AG08396 (cell line): ENCODE measurements at places on chromosomes 5 and 9.

DNA sequence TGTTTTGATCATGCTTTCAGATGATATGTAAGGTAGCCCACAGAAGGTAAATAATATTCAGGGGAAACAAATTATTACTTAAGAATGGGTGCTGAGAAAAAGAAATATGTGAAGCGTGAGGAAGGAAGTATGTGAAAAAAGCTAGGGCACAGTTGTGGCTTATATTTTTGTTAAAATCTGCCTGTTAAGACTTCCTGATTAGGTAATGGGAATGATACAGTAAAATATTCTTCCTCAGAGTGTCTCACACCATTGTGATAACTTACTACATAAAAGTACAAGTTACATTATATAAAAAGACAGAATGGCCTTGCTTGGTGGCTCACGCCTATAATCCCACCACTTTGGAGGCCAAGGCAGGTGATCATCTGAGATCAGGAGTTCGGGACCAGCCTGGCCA lies 18.7 kb upstream of the PARP8 start:
- no peak for DNase-seq

DNA sequence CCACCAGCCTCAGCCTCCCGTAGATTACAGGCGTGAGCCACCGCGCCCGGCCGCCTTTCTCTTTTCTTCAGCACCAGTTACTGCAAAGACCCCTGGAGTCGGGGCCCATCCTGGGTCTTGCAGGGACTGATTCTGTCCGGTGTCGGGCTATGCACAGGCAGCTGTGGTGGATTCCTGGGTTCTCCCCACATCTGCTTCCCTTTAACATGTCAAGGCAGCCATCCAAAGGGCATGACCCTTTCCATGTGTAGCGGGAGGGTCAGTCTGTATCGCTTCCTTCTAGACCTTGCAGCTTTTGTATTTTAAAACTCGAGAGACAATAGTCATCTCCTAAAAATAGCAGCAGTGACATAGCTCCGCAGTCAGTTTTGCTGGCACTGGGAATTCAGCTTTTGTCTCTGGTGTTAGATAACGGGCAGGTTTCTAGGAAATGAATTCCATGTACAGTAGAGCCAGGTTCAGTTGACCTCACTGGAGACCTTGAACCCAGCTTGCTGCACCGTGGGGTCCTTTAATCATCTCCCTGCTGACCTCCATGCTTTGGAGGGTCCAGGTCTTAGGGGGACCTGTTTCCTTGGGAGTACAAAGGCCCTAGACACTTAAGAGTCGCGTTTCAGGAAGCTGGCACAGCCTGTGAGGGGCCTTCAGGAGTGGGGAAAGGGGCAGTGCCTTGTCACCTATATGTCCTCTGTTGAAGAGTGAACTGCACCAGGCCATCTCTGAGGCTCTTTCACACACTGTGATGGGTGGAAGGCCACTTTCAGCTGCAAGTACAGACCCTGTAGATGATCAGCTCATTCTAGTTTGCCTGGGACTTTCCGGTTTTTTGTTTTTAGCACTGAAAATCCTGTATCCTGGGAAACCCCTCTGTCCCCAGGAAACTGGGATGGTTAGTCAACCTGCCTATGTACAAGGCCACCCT lies 13.8 kb downstream of the ANKRD33B start:
- no peak for DNase-seq

DNA sequence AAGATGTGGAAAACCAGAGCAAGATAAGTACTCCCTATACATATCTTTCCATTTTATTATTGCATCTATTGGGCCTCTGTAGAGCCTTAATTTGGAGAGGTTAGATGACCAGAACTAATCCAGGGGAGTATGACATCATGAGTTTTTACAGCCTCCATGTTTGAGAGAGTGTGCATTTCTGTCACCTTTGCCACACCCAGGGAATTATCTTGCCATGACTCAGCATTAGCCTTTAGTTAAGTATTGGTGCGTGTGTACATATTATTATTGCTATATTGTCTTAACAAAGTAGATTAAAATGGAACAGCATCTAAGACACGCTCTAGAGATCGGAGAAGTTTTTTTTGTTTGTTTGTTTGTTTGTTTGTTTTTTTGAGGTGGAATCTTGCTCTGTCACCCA lies 27.6 kb downstream of the DIMT1 start:
- no peak for DNase-seq

DNA sequence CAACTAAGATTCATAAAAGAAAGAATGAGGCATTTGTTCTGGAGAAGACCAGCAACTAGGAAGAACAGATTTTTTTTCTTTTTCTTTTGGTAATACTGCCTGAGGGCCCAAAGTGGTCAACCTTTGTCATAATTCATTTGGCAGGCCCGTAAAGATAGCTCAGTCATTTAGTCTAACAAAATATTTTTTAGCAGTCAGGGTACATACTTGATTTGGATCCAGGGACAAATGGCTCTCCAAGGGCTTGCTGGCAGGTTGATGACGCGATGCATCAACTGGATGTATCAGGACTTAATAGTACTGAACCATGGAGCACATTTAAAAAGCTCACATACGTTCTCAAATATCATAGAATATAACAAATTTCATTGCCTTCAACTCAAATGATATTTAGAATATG lies 203.4 kb upstream of the ZNF608 start:
- no peak for DNase-seq

DNA sequence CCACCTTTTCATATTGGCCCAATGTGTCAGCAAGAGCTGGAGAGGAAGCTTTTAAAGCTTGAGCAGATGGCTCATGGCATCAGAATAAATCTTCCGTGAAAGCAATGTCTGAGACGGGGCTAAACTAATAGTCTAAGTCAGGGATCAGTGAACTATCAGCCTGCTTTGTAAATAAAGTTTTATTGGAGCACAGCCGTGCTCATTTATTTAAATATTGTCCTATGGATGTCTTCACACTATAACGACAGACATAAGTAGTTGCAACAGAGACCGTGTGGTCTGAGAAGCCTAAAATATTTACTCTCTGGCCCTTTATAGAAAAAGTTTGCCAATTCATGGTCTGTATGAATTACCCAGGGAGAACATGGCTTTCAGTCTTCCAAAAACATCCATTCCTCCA lies 85.6 kb upstream of the SLC44A1 start:
- no peak for DNase-seq

GRCh38 chr5:148681157-148682057 lies 27.1 kb upstream of the HTR4 start:
- no peak for DNase-seq

DNA sequence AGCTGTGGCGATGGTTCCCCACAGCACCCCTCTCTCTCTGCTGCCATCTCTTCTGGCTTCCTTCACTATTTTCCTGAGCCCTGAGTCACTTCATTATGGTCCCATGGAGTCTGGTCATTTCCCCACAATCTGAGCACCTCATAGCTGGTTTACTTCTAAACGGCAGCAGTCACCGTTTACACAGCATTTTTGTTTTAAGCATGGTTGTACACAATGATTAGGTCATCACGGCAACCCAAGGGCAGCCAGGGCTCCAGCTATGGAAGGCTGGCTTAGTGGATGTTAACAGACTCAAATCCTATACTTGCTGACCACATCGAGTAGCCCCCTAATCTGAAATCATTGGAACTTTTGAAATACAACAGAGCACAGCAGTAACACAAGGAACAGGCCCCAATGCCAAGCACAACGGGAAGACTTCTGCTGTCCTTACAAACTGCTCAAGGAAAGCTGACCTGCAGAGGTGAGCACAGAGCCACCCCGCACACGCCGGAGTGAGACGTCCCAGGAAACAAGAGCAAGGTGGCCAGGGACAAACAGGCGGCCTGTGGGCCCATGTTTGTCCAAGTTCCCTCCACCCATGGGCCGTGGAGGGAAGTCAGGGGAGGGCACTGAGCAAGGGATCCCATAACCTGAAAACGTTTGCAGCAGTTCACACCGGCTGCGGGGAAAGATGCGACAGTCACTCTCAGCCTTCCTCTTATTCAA lies 22.9 kb downstream of the CAMSAP1 start:
- peak; percentile 61 for DNase-seq

DNA sequence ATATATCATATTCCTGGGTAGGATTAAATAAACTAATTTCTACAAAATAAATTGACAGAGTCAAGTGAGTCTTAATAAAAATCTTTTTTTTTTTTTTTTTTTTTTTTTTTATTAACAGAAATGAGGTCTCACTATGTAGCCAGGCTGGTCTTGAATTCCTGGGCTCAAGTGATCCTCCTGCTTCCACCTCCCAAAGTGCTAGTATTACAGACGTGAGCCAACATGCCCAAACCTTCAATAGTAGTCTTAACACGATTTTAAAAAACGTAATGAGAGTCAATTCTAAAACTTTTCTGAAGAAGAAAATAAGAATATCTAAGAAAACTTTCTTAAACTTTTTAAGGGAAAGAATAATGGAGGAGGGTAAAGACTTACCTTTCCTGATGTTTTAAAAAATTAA lies 84.2 kb downstream of the YIPF5 start:
- DNase-seq, result no peak

- DNase-seq, result no peak
Measured at GRCh38 chr5:21171038-21171437, 1183.0 kb upstream of the CDH18 start.

DNA sequence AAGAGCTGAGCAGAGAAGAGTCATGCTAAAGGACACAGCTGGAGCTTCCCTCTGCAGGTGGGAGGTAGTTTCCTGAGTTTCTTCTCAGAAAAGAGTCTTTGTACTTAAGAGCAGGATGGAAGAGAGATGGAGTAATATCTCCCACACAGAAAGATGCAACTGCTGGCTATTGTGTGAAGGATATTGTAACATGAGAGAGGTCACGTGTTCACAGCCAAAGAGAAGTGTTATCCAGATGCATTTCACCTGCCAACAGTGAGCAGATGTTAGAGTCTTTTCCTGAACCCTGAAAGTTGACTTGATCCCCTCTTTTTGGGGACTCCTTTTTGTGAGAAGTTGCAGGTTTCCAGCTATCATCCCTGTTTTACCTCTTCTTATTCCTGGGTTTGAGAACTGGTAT lies 14.0 kb upstream of the TRIO start:
- DNase-seq, result no peak

- no peak for DNase-seq
Measured at GRCh38 chr5:108168915-108169314, 213.0 kb downstream of the FBXL17 start.

- DNase-seq, result no peak
Measured at GRCh38 chr5:136040746-136041415, 12.1 kb downstream of the TGFBI start.

DNA sequence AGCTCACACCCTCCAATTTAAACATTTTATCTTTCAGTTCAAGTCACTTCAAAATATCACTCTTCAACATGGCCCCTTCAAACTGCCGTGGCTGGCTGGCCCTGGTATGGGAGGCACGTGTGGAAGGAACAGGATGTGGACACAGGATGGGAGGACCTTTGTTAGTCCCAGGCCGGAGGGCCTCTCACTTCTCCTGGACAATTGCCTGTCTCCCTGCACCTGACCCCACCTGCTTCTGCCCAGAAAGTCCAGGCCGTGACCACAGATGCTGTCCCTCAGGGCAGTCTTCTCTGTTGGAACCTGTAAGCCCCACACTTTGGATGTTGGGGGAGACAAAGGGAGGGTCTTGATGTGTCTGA lies 19.4 kb downstream of the AMBP start:
- DNase-seq, result no peak

DNA sequence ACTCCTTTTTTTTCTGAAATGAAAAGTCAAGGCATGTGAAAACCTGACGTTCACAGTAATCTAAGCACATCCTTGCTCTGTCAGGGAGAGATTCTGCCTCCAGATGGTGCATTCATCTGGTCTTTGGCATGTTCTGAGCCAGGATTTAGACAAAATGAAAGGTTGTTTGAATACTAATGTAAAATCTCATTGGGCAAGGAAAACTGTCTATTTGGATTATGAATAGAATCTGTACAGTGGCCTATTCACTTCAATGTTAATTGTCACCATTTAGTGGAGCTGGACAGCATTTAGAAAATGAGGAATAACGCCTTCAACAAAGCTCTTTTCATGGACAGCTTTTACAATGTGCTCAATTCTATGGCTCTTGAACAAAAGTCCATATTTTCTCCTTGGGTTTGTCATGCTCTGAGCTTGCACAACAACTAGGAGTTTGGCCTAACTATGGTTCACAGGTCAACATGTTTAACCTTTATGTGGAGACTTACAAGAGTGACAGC lies 28.9 kb downstream of the ARHGEF28 start:
- DNase-seq, result no peak

DNA sequence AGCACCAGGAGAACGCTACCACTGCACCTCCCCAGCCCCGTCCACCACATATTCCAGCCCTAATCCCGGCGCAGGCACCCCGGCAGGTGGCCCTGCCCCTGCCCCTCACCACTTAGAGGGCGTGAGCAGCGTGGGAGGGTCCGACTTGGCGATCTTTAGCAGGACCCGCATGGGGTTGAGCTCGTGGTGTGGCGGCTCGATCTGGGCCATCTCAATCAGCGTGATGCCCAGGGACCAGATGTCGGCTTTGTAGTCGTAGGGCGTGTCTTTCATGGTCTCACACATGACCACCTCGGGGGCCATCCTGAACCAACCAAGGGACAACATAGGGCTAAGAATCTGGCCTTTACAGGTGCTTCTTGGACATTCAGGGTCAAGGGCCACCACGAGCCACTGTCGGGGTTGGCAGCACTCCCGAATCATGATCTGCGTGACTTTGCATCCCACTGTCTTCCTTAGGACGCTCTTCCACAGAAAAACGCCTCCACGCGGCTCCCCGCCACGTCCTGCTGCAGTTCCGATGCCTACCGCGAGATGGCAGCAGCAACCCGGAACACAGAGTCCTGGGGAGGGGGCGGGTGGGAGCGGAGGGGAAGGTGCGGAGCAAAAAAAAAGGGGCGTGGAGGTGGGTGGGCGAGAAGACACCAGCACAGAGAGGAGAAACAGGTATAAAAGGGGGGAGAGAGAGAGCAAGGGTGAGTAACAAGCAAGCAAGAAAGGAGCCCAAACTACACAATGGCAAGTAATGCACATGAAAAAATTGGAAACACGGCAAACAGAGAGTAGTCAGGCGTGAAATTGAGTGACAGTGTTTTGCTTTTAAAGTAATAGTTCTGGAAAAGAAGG lies 81.3 kb downstream of the STK10 start:
- peak; percentile 62 for DNase-seq

DNA sequence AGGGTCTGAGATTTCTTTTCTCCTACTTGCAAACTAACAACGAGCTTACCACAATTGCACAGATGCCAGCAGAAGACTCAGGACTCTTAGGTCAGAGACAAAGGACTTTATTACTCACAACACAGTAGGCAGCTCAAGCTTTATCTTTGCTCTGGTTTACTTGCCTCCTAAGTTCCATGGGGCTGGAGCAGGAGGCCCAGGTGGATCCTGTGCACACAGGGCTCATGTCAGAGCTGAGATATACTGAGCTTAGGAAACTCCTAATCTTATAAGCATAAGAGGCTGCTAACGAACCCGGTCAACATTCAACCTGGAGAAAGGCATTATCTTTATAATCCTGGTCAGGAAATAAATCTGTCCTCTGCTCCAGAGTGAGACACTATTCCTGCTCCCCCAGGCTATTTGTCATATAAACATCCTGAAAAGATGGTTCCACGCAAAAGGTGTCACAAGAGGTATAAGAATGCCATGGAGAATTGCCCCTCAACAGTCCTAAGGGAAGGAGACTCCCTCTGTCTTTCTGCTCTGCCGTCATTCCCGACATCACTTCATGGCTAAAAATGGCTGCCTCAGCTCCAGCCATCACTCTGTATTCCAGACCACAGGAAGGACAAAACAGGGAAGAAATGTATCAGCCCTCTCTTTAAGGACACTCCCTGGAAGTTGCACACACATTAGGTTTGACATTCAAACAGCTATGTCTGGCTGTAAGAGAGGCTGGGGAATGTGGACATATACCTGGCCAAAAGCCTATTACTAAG lies 16.2 kb downstream of the DUSP1 start:
- no peak for DNase-seq
